Activated CD4-positive, alpha-beta T cell treated with anti-CD3 and anti-CD28 coated beads, Interleukin-2, amount 10 ng/mL, durations not matched to agents 7 days and 5 days (primary cell): ENCODE measurements at places on chromosomes 7 and 10.

GRCh38 chr10:23884670-23885069 is 324.3 kb upstream of the KIAA1217 start:
- DNase-seq: no peak

- DNase-seq: no peak
Observed at GRCh38 chr10:17512341-17513001, 58.1 kb upstream of the ST8SIA6 start.

- no peak for DNase-seq
Observed at GRCh38 chr7:128021366-128021765, 9.9 kb downstream of the LRRC4 start.

GRCh38 chr7:155450970-155451801 is 6.7 kb upstream of the EN2 start:
- DNase-seq: no peak

- peak; percentile 17 for DNase-seq
Observed at GRCh38 chr7:26681819-26682418, 182.5 kb downstream of the SKAP2 start.

DNA sequence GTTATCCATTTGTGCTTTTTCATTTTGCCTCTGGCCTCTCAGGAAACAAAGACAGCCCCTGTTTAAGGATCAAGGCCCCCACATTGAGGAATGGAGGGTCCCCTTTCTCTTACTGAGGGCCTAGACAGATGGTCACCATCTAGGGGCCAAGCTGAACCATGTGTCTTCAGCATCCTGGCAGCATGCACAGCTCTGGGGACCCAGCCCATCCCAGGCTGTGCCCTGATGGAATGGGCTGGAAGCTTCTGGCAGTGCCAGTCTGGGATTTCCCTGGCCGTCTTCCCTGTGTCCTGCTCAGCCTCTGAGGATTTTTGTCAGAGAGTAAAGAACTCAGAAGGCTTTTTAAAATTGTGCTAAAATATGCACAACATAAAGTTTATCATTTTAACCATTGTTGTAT is 116.8 kb downstream of the ITIH5 start:
- DNase-seq: no peak

- no peak for DNase-seq
Observed at GRCh38 chr7:9391221-9391620, 957.8 kb downstream of the NXPH1 start.
